Tibial nerve (tissue), 4 donors: ENCODE measurements at places on chromosomes 13 and 19. TPM values are rescaled to one million over a fixed set of nuclear protein-coding genes. Genes with fewer than 3 reads are reported as not detected.

DNA sequence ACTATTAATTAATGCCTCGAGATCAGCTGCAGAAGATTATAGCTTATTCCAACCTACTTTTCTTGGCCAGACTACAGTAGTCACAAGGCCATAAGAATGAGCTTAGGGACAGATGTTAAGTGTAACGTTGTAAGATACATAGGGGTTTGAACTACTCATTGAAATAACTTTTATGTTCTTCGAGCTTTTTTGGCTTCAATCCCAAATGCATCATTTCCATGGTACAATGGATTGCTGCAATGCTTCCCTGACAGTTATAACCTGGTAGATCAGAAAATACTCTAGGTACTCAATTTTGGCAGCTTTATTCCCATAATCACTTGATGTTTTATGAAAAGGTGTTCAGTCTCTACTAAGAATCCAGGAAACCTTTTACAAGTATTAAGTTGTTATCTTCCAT lies 2216.7 kb upstream of the PCDH20 start:
- no peaks in the 10 kb centered on the region for H3K4me1 ChIP-seq
- H3K4me3 ChIP-seq = no peak overlapping the region
- no peak for DNase-seq
- no peaks in the 10 kb centered on the region for H3K36me3 ChIP-seq
- H3K27ac ChIP-seq = no peak overlapping the region

TMEM91 gene
- 50.8 TPM for total RNA-seq

LPAR2 gene
- 0.39 TPM for total RNA-seq

DNA sequence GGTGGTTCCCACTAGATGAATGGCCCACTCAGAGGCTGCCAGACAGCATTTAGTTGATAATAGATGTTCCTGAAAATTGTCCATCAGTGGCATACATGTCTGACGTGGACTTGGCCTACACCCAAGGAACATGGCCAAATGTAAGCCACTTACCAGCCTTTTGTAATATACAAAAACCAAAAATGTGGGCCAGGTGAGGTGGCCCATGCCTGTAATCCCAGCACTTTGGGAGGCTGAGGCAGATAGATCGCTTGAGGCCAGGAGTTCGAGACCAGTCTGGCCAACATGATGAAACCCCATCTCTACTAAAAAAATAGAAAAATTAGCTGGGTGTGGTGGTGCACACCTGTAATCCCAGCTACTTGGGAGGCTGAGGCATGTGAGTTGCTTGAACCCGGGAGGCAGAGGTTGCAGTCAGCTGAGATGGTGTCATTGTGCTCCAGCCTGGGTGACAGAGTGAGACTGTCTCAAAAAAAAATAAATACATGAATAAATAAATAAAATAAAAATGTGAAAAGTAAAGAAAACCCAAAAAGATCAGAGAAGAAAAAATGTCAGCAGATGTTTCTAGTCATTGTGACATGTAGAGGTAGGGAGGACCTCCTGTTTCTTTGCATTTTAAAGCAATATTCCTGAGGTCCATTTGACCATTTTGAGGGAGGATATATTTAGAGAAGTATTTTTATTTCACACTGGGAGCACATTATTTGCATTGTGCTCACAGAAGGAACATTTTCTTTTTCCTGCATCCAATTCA lies 7.1 kb upstream of the WTIP start:
- H3K4me1 ChIP-seq = peaks cover 13% of the 10 kb centered on the region
- peak overlapping the region; percentile 61 for H3K27ac ChIP-seq
- DNase-seq = no peak
- peaks cover 11% of the 10 kb centered on the region for H3K36me3 ChIP-seq
- H3K27me3 ChIP-seq = no peaks in the 10 kb centered on the region
- no peak overlapping the region for H3K4me3 ChIP-seq

DNA sequence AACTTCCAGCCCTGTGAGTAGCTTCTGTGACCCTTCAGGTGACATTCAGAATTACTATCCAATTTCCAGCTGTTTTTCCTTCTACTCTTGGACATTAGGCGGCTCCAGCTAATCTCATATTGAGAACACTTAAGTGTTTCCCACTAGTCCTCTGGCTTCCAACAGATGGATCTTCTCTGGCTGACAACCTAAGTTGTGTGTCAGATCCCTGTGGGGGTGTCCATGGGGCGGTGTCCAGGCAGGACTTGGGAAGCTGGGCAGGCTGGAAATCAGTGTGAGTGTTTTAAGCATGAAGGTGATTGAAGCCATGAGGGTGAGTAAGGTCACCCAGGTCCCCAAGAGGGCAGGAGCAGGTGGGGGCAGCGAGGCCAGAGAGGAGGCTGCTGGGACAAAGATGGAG lies 10.1 kb downstream of the CNOT3 start:
- no peaks in the 10 kb centered on the region for H3K4me1 ChIP-seq
- no peak for DNase-seq
- H3K27me3 ChIP-seq = no peaks in the 10 kb centered on the region
- no peak overlapping the region for H3K4me3 ChIP-seq

GRCh38 chr19:45895519-45895972 lies 6.9 kb downstream of the MYPOP start:
- H3K36me3 ChIP-seq = no peaks in the 10 kb centered on the region
- no peak overlapping the region for H3K27ac ChIP-seq
- H3K4me1 ChIP-seq = peaks cover 7% of the 10 kb centered on the region
- no peak for DNase-seq
